ENCODE measurements at places on chromosomes 11 and 22. TPM values are rescaled to one million over a fixed set of nuclear protein-coding genes. Genes with fewer than 3 reads are reported as not detected.

GRCh38 chr11:7252683-7253213, 1.0 kb downstream of the SYT9 start:
- DNase-seq, result no peak
- peaks cover 51% of the 10 kb centered on the region for H3K27me3 ChIP-seq
- H3K36me3 ChIP-seq, result peaks cover 2% of the 10 kb centered on the region

DNAJB7 gene
- not detected for total RNA-seq

MAJIN gene
- not detected for total RNA-seq

BDNF gene
- not detected for total RNA-seq

GRCh38 chr11:1151366-1152315, 6.1 kb upstream of the MUC5AC start:
- H3K4me1 ChIP-seq, result no peaks in the 10 kb centered on the region
- H3K36me3 ChIP-seq, result no peaks in the 10 kb centered on the region
- no peaks in the 10 kb centered on the region for H3K27me3 ChIP-seq
- no peak overlapping the region for H3K4me3 ChIP-seq

- H3K27ac ChIP-seq, result no peak overlapping the region
- no peak for DNase-seq
- no peaks in the 10 kb centered on the region for H3K4me1 ChIP-seq
- no peaks in the 10 kb centered on the region for H3K36me3 ChIP-seq
Observed at GRCh38 chr11:30855383-30856006, 269.3 kb upstream of the MPPED2 start.

GRCh38 chr11:15159085-15159484, 44.4 kb downstream of the INSC start:
- no peak overlapping the region for H3K4me3 ChIP-seq
- peaks cover 23% of the 10 kb centered on the region for H3K27me3 ChIP-seq
- no peaks in the 10 kb centered on the region for H3K36me3 ChIP-seq
- DNase-seq, result no peak
- H3K4me1 ChIP-seq, result no peaks in the 10 kb centered on the region

GRCh38 chr11:120563703-120564572, 52.4 kb downstream of the GRIK4 start:
- peaks cover 8% of the 10 kb centered on the region for H3K36me3 ChIP-seq
- H3K27ac ChIP-seq, result no peak overlapping the region
- DNase-seq, result no peak

- DNase-seq, result no peak
- H3K4me3 ChIP-seq, result no peak overlapping the region
- peaks cover 5% of the 10 kb centered on the region for H3K36me3 ChIP-seq
- peak overlapping the region; percentile 89 for H3K27ac ChIP-seq
Observed at GRCh38 chr22:46810856-46811786, 48.7 kb downstream of the TBC1D22A start.

- H3K27me3 ChIP-seq, result no peaks in the 10 kb centered on the region
- H3K36me3 ChIP-seq, result peaks cover 2% of the 10 kb centered on the region
- peak overlapping the region; percentile 1 for H3K27ac ChIP-seq
- H3K4me1 ChIP-seq, result no peaks in the 10 kb centered on the region
- no peak for DNase-seq
- no peak overlapping the region for H3K4me3 ChIP-seq
Observed at GRCh38 chr11:67062526-67063373, 6.1 kb downstream of the RHOD start.

- no peaks in the 10 kb centered on the region for H3K4me1 ChIP-seq
- peaks cover 26% of the 10 kb centered on the region for H3K27me3 ChIP-seq
- peaks cover 6% of the 10 kb centered on the region for H3K36me3 ChIP-seq
- no peak for DNase-seq
Observed at GRCh38 chr11:62182147-62182891, 7.7 kb upstream of the SCGB1D1 start.

GRCh38 chr11:95239871-95240649, 9.1 kb upstream of the SESN3 start:
- peaks cover 8% of the 10 kb centered on the region for H3K27me3 ChIP-seq
- H3K4me1 ChIP-seq, result peaks cover 8% of the 10 kb centered on the region
- no peak for DNase-seq

GRCh38 chr11:34176751-34177209, 71.4 kb downstream of the NAT10 start:
- no peak overlapping the region for H3K27ac ChIP-seq
- peaks cover 3% of the 10 kb centered on the region for H3K4me1 ChIP-seq
- H3K27me3 ChIP-seq, result peaks cover 12% of the 10 kb centered on the region
- H3K36me3 ChIP-seq, result no peaks in the 10 kb centered on the region

TRIM51 gene
- total RNA-seq, result 0.17 TPM

- peaks cover 45% of the 10 kb centered on the region for H3K4me1 ChIP-seq
- H3K36me3 ChIP-seq, result peaks cover 3% of the 10 kb centered on the region
- no peak for DNase-seq
- no peak overlapping the region for H3K4me3 ChIP-seq
- no peaks in the 10 kb centered on the region for H3K27me3 ChIP-seq
- H3K27ac ChIP-seq, result no peak overlapping the region
Observed at GRCh38 chr11:65584723-65585171, 8.9 kb downstream of the EHBP1L1 start.

DNA sequence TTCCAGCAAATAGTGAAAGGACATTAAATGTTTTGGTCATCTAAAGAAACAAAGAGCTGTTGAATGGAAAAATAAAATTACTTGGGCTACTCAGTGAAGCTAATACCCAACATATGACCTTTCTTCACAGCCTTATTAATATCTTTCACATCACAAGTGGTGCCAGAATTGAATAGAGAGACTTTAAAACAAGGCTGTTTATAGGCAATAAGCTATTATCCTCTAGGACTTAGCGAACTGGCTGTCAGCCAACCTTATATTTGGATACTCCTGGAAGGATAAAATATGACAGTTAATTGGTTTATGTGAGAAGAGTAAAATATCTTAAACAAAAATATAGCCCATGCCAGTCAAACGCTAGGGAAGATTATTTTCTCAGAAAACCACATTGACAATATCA, 225.5 kb upstream of the BLID start:
- H3K4me3 ChIP-seq, result no peak overlapping the region
- H3K4me1 ChIP-seq, result no peaks in the 10 kb centered on the region
- no peak overlapping the region for H3K27ac ChIP-seq
- no peaks in the 10 kb centered on the region for H3K27me3 ChIP-seq
- no peak for DNase-seq

DNA sequence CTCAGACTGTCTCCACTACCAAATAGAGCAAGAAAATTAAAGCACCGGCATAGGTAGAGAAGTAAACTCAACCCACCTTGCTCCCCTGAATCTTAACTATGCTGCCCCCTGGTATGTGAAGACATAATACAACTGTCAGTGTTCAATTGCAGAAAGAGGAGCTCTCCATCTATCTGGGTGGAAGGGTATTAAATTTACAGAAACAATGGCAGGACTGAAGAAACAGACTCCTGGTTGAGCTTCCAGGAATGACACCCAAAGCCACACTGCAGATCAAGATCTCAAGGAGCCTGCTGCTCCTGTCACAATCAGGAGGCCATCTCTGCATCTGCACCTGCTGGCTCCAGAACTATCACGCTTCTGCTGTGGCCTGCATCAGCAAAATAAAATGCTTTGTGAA, 132.1 kb upstream of the BMAL1 start:
- no peak for DNase-seq
- peaks cover 2% of the 10 kb centered on the region for H3K4me1 ChIP-seq
- peaks cover 58% of the 10 kb centered on the region for H3K27me3 ChIP-seq
- no peaks in the 10 kb centered on the region for H3K36me3 ChIP-seq
- H3K4me3 ChIP-seq, result no peak overlapping the region
- no peak overlapping the region for H3K27ac ChIP-seq

DNA sequence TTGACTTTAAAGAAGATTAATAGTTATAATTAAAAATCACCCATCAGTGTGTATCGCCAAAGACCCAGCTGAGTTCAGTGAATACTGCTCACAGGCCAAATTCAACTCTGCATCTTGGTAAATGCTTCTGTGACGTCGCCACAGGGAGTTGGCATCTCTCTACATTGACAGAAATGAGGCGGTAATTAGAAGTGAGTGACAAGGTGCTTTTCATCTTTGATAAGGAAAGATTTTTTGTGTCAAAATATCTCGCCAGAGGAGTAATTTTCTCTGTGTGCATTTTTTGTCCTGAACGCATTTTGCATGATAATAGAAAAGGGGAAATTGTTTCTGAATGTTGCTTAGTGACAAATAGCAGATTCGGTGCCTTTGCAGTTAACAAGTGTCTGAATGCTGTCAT, 345.8 kb downstream of the CNTN5 start:
- DNase-seq, result no peak
- no peak overlapping the region for H3K27ac ChIP-seq
- H3K36me3 ChIP-seq, result no peaks in the 10 kb centered on the region
- no peak overlapping the region for H3K4me3 ChIP-seq
- no peaks in the 10 kb centered on the region for H3K4me1 ChIP-seq

SAA4 gene
- not detected for total RNA-seq

DKK3 gene
- 0.91 TPM for total RNA-seq
